ENCODE measurements at places on chromosomes 12 and 14.
A peak's percentile ranks its signal among the peaks of the same experiment; 100 is the strongest.

DNA sequence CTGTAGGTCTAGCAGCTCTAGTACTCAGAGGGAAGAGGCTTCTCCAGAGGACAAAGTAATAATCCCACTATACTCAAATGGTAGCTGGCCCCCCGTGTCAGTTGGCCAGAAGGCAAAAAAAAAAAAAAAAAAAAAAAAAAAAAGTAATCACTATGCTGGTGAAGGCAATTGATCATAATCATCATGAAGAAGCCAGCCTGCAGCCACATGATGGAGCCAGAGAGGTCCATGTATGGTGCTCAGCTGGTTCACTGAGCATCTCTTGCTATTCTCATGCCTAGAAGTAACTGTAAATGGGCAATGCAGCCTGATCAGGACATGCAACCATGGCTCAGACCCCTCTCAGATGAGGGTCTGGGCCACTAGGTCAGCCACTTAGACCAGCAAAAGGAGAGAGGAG is 378.8 kb downstream of the MED13L start:
- no peak for DNase-seq

- no peak for DNase-seq
Measured at GRCh38 chr12:131415781-131416180, 295.1 kb upstream of the SFSWAP start.

- peak; percentile 87 for DNase-seq
Measured at GRCh38 chr12:62799126-62799736, 135.7 kb downstream of the PPM1H start.

DNA sequence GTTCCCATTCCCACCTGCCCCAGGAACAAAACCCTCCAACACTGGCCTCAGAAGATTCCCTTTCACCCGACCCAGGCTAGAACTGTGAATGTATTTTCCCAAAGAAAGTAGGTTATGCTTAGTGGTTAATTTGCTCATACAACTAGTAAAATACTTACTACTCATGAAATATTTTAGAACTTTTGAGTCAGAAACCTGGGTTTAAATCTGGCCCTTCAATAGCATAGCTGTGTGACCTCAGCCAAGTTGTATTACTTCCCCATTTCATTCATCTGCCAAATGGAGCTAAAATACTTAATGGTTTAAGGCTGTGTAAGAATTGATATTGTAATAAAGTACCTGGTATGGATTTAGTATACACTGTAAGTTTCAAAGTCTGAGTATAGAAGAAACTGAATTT is 69.1 kb upstream of the DNM1L start:
- no peak for DNase-seq

DNA sequence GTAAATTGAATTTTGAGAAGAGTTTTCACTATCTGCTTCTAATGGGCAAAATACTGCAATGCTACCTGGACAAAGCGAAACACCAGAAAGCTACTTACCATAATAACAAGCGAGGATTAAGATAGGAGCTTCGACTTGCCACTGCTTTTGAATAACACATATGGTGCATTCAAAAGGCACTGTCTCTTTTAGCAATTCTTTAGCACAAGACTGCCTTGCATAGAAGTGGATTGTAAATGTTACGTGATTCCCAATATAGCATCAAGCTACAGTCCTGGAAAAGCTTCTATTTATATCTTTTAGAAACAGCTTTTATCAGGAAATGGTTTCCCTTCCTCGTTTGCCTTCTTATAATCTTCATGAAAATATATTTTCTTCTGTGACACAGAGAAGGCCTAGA is 258.7 kb upstream of the PDE3A start:
- DNase-seq: no peak

DNA sequence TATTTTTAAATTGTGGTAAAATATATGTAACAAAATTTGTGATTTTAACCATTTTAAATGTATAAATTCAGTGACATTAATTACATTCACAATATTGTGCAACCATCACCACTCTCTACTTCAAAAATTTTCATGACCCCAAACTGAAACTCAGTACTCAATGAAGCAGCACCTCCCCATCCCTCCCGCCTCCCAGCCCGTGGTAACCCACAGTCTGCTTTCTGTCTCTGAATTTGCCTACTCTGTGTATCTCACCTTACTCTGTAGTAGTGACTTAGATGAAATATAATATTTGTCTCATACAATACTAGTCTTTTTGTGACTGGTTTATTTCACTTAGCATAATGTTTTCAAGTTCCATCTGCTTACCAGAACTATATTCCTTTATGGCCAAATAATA is 36.2 kb downstream of the EML1 start:
- no peak for DNase-seq

DNA sequence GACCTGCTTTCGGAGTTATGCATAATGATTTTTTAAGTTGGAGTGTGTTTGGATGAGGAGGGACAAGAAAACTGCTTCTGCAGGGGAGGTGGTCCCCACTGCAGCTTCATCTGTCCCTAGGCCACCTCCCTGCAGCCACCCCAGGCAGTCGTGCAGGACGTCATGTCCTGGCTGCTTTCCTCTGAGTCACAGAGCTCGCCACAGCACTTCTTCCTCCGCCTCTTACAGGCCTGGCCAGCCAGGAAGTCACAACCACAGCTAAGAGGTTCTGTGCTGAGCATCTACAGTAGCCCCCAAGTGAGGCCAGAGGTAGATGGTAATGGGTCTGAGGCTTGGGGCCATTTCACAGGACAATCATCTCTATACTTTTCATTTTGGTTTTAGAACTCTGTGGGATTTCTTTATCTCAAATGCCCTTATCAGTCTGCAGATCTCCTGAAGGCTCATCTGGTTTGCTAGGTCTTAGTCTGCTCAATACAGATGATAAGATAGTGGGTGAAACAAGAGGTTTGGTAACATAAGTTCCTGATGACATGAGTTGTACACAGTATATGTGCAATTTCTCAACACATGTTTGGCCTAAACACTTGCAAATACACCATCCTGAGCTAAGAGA is 106.4 kb downstream of the ARF6 start:
- DNase-seq: no peak

GRCh38 chr12:76249501-76249900 is 98.7 kb downstream of the BBS10 start:
- no peak for DNase-seq

- no peak for DNase-seq
Measured at GRCh38 chr12:52708010-52708409, 4.7 kb upstream of the KRT77 start.

DNA sequence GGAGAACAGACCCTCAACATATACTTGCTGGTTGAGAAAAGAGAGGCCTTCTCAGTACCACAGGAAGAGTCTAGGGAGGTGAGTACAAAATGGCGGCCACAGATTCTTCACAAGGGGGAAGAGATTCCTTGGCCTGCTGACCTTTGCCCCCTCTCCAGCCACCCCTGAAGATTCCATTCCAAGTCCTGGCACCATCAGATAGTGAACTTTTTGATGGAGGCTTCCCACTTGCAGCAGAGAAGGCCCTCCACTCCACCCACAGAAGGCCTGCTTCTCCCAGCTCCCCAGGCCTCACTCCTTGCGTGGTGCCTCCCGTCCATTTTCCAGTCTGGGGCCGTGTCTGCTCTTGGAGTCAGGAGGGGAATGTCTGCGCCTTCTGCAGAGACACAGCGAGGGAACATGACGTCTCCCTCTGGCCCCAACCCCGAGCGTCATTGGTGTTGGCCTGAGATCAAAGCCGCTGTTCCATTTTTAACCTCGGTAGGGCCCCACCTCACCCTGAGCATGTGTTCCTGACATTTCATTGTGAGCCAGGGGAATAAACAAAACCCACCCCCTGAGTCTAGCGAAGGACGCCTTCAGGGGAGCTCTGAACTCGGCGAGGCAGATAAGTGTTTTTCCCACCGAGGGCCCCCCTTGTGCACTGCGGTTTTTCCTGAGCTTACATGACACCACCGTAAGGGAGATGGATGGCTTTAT is 268.7 kb upstream of the TBX3 start:
- no peak for DNase-seq

- DNase-seq: no peak
Measured at GRCh38 chr12:99476956-99477355, 170.6 kb upstream of the GARIN6 start.

DNA sequence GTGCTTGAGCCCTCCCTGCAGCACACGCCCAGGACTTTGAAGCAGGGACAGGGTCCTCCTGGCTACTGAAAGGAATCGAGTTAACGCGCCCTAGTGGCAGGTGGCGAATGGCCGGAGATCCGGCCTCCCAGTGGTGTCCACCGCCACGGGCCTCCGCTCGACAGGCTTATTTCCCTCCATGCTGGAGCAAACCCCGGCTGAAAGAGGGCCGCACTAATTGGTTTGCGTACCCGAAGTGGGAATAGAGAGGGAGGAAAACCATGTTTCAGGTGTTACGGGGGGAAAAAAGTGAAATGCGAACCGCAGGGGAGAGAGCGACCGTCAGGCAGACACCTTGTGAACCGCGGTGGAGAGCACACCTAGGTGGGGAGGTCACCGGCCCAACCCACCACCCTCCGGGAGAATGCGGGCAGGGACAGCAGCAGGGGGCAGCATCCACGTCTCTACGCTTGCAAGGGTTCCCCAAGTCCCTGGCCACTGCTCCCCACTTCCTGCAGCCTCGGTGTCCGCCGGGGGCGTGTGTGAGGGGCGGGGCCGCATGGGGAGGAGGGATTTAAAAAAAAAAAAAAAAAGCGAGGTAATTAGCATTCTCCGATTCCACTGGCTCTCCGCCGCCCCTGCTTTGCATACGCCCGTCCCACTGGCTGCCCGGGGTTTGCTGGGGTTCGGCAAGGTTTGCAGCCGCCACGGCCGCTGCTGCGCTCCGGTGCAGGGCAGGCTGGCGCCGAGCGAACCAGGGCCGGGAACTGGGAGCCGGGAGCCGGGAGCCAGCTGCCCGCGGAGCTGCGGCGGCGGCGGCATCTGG is 224.6 kb upstream of the CRY1 start:
- peak; percentile 7 for DNase-seq

DNA sequence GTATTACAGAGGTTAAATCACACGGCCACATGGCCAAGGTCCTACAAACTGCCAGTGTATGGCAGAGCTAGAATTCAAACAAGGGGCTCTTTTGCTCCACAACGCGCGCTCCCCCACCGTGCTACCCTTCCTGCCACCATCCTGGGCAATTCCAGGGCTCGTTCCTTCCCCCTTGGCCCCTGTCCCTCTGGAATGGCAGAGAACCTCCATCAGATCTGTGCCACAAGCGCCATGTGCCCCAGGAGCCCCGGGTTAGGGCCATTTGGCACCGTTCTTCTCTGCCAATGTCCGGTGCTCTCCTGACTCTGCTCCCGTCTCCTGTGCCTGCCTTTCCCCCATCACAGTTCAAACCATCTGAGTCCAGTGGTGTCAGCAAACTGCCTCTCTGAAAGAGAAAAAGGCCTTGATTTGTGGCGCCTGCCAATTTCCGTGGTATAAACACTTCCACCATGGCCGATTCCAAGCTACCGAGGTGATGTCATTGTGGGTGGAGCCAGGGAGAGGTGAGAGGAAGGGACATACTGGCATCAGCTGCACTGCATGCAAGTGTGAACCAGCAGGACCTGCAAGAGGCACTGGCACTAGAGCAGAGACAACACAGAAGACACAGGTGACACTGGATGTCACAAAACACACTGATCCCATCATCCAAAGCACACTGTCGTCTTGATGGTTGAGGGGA is 163.1 kb downstream of the CALM1 start:
- no peak for DNase-seq

GRCh38 chr12:93050026-93050747 is 121.1 kb upstream of the EEA1 start:
- DNase-seq: no peak

- no peak for DNase-seq
Measured at GRCh38 chr14:75088566-75089373, 19.3 kb downstream of the ZC2HC1C start.

- no peak for DNase-seq
Measured at GRCh38 chr14:57161583-57162234, 107.0 kb downstream of the EXOC5 start.

DNA sequence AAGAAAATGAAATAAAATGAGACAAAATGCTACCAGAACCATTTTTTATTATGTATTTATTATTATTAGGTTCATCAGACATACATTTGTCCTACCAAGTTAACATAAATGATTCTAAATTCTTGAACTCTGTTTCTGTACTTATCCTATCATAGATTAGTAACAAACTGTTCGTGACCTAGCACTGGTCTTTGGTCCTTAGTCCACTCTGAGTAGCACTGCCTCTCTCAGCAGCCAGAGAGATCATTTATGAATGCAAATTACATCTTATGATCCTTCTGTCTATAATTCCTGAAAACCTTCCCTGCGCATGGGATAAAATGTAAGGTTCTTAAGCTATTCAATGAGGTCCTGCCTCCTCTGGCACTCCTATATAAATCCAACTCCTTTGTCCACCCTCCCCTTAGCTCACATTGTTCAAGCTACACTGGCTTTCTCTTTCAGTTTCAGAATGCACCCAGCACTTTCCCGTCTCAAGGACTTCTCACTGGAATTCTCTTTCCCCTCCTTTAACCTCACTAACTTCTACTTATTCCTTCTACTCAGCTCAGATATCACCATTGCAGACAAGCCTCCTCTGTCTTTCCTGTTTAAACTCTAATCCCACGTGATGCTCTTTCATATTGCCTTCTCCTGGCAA is 17.1 kb downstream of the PDZRN4 start:
- DNase-seq: no peak

DNA sequence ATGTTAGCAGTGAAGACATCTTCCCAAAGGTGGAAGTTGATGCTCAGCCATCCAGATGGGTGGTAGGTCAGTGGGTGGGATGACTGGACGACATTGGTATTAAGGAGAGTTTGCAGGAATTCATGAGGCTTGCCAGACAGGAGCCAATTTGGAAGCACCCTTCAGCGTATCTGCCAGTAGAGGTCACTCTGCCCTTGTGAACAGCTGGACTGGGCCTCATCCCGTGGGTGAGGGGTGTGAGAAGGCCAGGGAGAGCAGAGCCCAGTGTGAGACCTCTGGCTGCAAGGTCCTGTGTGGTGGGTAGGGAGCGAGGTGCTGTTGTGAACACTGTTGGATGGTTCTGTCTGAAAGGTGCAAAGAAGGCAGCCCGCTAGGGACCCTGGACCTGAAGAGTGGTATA is 37.7 kb downstream of the SLC5A8 start:
- no peak for DNase-seq

DNA sequence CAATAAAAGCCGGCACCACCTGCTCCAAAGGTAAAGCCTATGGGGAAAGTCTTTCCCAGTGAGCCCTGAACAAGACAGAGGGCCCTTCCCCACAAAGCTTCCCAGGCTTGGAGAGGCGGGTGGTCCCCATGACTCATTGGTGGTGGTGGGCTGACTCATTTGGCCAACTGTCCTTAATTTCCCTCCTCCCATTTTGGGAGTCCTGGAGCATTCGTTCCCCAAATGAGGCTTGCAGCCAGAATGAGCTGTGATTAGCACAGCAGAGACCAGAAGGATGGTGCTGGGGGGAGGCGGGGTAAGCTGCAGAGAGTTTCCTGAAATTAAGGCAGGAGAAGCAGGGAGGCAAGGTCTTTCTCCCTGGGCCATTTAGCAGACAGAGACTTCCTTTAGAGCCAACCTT is 241.7 kb downstream of the DPF3 start:
- DNase-seq: no peak

GRCh38 chr12:74602881-74603672 is 65.4 kb downstream of the ATXN7L3B start:
- no peak for DNase-seq

DNA sequence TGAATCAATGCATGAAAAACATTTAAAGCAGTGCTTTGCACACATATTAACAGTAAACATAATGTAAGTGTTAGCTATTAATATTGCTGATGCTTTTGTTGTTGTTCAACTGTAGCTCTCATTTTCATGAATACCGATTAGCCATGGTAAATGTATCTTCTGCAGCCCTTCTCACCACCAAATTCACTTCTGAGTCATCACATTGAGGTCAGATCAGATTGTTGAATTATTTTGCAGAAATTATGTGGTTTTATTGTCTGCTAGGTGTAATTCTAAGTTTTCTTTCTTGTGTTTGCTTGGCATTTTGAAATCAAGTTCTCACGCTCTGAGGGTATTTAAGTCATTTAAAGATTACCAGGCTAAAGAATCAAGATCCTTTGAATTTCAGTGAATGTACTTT is 74.6 kb downstream of the AKAP6 start:
- no peak for DNase-seq

Data from GOT3 (cell line).